Left ventricle myocardium inferior (tissue), 1 donor: ENCODE measurements at places on chromosomes 7 and 10. TPM values are rescaled to one million over a fixed set of nuclear protein-coding genes. Genes with fewer than 3 reads are reported as not detected.
A peak's percentile ranks its signal among the peaks of the same experiment; 100 is the strongest.

DNA sequence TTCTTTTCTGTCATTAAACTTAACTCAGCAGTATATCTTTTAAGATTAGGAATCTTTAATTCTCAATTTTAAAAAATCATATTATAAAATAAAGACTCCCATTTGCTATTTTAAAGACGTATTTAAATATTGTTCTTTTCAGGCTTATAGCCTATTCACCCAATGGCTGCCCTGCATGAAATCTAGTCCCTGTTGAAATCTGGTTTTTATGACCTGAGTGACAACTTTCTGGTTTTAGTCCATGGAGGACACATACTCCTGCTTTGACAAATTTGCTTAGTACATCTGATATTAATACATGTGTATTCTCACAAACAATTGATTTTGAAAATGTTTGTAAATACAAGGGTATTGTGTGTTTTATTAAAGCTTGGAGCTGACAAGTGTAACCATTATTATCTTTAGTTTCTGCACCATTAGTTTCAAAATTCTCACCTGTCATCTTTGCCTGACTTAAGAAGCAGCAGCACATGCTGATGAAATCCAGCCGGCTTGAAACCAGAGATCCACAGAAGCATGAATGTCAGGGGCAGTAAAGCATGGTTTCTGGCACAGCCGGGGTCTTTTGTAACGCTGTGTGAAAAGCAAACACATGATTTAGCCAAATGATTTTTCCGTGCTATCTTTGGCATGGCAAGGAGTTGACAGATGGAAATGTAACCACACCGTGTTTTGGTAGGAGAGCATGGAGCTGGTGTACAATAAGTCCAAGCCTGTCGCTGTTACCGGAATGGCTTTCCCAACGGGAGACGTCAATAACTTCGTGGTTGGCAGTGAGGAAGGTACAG is 262.8 kb downstream of the DYNC1I1 start:
- no peak for DNase-seq

DNA sequence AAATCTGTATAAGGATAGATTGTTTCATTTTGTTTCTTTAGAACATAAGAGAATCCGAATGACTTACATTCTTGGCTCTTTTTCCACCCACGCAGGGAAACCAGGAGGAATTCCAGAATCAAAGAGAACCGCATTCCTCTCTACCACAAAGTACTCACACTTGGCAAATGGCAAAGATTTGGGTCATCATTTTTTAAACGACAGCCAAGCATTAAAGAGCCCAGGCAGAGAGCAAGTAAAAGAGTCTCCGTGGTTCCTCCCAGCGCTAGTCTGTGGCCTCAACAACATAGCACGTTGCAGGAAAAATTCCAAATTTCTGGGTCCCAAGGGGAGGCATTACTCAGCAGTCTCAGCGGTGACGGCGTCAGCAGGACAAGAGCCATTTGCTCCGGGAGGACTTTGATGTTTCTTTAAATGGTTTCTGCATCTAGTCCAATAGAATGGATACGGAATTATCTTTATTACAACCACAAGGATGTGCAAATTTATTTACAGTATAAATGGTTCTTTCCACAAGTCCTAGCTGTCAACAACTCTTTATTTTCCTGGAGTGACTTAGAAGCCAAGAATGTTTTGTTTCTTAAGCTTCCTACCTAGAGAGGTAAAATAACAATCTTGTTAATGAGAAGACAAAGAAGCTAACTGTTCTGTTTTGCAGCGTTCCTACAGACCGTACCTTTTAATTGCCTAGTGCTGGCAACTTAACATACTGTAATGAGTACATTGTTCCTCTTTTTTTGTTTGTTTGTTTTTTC is 232.5 kb downstream of the SKIDA1 start:
- DNase-seq, result peak; percentile 68

GRCh38 chr10:132557696-132558515 is 20.3 kb downstream of the INPP5A start:
- no peak for DNase-seq

DNA sequence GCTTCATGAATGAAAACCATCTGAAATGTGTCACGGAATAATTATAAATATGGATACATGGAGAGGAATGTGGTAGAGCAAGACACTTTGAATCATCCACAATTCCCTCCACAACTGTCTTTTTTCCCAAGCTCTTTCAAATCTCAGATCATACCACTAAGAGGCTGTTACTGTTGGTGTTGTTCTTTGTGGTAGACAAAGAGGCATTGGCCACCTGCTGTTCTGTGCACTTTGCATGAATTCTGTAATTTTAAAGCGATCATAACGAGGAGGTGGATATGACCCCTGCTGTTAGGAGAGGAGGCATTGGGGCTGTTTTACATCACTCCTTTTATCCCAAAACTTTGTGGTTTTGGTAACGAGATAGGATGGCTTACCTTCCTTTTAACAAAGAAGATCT is 141.2 kb upstream of the KLF6 start:
- no peak for DNase-seq

HOXA9 gene
- not detected for total RNA-seq

NKX2-3 gene
- total RNA-seq, result not detected

SLC39A12 gene
- not detected for total RNA-seq

MYPN gene
- total RNA-seq, result 124 TPM

HOXA5 gene
- not detected for total RNA-seq

SYPL1 gene
- total RNA-seq, result 83.6 TPM

C10orf62 gene
- 1.5 TPM for total RNA-seq
